ENCODE measurements at places on chromosomes 1 and 21.
A peak's percentile ranks its signal among the peaks of the same experiment; 100 is the strongest.

DNA sequence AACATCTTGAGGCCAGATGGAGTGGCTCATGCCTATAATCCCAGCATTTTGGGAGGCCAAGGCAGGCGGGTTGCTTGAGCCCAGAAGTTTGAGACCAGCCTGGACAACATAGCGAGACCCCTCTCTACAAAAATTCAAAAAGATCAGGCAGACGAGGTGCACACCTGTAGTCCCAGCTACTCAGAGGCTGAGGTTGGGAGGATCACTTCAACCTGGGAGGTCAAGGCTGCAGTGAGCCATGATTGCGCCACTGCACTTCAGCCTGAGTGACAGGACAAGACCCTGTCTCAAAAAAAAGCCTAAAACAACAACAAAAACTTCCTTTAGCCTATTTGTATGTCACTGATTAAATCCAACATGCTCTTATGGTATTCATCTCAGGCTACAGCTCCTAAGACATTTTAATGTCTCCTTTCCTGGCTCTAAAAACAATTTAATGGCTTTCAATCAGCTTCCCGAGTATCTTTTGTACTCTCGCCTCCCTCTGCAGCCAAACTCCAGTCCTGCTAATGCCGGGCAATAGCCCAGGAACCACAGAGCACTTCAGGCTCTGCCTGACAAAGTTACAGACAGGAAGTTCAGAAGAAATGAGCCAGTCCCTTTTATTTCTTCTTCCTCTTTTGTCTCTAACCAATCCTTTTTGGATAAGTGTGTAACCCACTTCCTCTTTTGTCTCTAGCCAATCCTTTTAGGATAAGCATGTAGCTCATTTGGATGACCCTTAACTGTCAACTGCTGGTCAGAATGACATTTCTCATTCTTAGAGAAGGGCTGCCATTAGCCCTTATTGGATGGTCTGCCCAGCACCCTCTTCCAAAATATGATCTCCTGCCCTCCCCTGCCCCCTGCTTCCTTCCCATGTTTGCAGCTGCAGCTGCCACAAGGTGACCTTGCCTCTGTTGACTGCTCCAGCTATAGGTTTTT, 6.6 kb upstream of the DOP1B start:
- peak; percentile 20 for DNase-seq

GRCh38 chr1:38267037-38268036, 220.7 kb upstream of the POU3F1 start:
- no peak for DNase-seq

- no peak for DNase-seq
These were observed 81.2 kb upstream of the IFFO2 start for GRCh38 chr1:19037659-19038058.

DNA sequence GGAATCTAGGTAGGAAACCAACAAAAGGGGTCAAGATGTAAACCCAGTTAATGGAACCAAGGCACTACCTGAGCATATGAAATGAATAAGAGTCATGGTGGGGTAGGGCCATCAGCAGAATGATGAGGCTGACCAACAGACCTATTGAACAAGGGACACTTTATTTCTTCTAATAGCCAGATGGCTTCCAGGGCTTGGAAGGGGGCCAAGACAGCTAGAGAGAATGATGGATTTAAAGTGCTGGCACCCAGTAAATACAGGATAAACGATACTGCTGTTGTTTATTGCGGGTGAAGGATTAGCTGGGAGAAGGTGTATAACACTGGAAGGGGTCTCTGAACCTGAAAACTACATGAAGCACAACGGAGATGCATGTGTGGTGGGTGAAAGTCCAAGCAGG, 15.6 kb downstream of the DDAH1 start:
- no peak for DNase-seq

GRCh38 chr1:236556606-236557005, 32.8 kb downstream of the LGALS8 start:
- DNase-seq, result no peak

GRCh38 chr1:60073605-60074278, at the start of gene C1orf87:
Gene C1orf87 (minus strand): TSS chr1:60073770. CDS start chr1:60072643, 1,127 bp downstream.
- no peak for DNase-seq

GRCh38 chr21:40053007-40053406, 185.8 kb downstream of the PCP4 start:
- DNase-seq, result no peak

DNA sequence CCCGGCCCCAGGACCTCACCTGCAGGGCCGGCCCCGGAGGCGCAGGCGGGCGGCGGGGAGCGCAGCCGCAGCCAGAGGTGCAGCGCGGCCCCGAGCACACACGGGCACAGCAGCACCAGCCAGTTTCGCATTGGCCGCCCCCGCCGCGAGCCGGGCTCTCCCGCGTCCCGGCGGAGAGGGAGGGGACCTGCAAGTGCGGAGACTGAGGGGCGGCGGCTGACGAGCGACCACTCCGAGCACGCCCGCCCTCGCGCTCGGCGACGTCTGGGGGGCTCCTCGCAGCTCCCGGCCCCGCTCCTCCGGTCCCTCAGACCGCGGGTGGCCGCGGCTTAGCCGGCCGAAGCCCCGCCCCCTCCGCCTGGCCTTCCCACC, at the start of gene B3GALNT2:
Gene B3GALNT2 (minus strand): TSS at position 331 of the 372 bp plus-strand sequence. CDS start 200 bp downstream, at position 131.
- DNase-seq, result no peak

GRCh38 chr21:29658934-29659203, 280.9 kb downstream of the GRIK1 start:
- DNase-seq, result no peak

DNA sequence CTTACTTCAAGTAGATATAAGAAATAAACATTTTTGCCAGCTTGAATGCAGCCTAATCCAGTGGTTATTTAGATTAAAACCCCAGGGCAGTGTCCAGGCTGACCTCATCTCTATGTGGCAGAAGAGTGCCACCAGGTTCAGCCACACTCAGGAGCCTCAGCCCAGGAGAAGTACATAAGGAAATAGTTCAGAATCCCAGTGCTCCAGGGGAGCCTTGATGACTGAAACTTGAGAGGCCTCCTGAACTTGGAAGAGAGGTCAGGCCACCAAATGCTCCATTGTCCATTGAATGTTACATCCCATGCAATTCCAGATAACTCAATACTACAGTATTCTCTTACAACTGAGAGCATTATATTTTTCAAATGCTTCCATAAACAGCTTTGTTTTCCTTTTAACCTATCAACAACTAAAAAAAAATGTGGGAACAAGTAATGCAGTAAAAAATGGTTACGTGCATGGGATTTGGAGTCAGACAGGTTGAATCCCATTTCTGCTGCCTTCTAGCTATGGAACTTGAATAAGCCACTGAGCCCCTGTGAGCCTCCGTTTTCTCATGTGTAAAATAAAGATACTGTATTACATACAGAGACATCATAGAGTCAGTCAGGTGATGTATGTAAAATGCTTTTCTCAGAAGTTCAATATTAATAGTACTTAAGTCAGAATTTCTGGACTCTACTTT, 248.0 kb downstream of the PLPP3 start:
- DNase-seq, result no peak

DNA sequence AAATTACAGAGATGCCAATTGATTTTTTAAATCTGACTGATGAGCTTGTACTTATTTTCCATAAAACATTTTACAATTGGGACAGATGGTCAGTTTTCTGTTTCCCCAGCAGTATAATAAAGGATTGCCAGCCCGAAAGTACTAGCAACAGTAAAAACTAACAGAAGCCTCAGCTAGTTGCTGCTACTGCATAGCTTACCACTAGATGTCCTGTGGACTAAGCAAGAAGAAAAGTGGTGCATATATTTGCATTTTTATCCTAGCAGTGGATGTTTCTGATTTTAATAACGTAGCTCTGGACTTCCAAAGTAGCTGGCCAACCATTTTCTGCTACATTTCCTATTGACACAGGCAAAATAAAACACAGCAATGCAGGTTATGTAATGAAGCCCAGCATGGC, 241.5 kb downstream of the BARHL2 start:
- DNase-seq, result no peak

GRCh38 chr1:211632117-211632807, 43.2 kb downstream of the NEK2 start:
- no peak for DNase-seq

DNA sequence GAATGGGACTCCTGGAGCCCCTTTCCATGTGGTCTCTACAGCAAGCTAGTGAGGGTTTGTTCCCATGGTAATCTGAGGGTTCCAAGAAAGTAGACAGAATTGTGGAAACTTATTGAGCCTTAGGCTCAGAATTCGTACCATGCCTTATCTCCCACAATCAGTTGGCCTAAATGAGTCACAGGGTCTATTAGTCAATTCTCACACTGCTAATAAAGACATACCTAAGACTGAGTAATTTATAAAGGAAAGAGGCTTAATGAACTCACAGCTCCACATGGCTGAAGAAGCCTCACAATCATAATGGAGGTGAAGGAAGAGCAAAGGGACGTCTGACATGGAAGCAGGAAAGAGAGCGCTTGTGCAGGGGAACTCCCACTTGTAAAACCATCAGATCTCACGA, 106.6 kb upstream of the CXADR start:
- DNase-seq, result no peak

DNA sequence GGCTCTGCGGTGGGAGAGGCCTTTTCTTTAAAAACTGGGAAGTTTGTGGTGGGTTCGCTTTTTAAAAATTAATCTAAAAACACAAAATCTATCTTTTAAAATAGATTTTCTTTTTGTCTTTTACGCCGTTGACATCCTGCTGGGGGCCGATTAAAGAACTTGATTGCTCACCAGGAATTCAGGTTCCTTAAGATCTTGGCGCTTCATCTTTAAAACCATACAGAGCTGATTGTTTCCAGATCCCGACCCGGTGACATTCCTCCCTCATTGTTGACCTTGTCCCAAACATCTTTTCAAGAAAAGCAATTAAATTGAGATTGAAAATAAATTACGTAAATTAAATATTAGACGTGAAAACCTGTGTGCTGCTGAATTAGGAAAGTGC, 546 bp upstream of the ZNF697 start:
- no peak for DNase-seq

DNA sequence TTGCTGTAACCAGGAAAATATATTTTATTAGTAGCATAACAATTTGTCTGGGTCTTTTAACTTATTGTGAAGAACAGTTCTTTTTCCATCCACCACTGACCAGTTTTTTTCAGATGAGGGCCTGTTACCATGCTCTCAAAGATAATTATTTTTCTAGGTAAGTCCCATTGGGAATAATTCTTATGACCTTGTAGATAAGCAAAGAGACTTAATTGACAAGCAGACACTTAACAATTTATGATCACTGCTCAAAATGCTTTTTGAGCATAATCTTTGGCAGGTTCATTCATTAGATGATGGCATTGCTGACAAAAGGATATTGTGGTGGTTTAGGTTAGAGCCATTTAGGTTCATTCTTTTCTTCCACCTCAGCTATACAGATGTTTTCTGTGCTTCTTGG, 6.6 kb downstream of the SNX27 start:
- DNase-seq, result no peak

DNA sequence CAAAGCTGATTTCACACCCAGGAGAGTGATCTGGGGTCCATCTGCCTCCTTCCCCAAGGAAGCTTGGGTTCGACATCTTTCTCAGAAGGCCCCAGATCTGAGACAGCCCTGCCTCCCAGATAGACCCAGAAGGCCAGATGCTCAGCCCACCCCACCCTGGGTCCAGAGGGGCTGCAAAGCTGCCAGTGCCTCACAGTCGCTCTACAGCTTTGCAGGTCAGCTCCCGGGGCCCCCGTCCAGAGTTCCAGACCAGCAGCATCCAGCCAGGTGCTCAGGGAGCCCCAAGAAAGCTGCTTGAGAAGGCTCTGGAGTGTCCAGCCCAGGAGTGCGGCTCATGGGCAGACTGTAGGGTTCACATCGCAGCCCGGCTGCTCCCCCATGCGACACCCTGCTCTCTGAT, 142.8 kb upstream of the ARHGEF16 start:
- no peak for DNase-seq

GRCh38 chr1:227255086-227255732, 63.1 kb downstream of the CDC42BPA start:
- DNase-seq, result no peak

DNA sequence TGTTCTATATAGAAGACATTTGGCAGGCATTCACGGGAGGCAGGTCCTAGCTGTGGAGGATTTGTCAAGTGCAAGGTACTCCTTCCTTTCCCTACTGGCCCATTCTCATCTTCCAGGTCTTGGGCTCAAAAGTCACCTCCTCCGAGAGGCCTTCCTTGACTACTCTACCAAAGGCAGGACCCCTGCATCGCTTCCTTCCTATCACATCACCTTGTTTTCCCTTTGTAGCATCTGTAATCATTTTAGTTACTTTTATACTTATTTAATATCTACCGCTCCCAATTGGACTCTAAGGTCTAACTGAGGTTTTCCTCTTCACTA, 296.8 kb upstream of the KAZN start:
- no peak for DNase-seq

GRCh38 chr1:77986810-77987209, 7.9 kb upstream of the FUBP1 start:
- DNase-seq, result no peak

- peak; percentile 90 for DNase-seq
These were observed 98.0 kb upstream of the DUSP10 start for GRCh38 chr1:221839782-221840395.

DNA sequence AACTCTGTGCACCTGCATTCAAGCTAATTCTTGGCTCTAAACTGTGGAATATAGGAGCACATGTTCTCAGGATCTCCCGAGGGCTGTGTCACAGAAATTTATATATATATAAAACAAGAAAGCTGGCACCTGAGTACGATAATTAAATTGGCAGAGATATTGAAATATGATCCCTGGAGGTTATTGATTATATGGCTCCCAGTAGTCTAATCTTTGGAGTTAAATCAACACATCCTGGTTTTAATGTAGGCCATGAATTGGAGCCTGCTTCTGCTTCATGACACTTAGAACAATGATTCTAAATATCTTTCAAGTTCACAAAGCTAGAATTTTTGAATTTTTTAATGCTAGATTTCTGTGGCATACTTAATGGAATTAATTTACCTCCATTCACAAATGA, 84.3 kb downstream of the CTH start:
- DNase-seq, result no peak

DNA sequence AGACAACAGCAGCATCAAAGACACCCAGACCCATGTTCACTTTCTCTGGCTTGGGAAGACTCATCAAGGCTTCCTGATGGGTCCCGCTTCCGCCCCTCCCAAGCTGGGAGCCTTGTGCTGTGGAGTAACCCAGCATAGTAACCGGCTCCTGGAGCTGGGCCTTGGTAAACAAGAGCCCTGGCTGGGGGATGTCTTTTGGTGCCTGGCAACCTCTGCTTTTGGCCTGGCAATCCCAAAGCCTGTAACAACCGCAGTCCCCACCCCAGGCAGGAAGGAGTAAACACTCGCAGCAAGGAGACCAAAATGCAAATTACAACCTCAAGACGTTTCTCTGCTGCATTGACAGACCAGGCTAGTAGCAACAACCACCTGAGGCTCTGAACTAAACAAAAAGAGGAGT, 16.9 kb upstream of the THRAP3 start:
- no peak for DNase-seq

GRCh38 chr1:112533029-112533428, 24.3 kb downstream of the WNT2B start:
- DNase-seq, result no peak
